ENCODE measurements at places on chromosomes 4 and X.

DNA sequence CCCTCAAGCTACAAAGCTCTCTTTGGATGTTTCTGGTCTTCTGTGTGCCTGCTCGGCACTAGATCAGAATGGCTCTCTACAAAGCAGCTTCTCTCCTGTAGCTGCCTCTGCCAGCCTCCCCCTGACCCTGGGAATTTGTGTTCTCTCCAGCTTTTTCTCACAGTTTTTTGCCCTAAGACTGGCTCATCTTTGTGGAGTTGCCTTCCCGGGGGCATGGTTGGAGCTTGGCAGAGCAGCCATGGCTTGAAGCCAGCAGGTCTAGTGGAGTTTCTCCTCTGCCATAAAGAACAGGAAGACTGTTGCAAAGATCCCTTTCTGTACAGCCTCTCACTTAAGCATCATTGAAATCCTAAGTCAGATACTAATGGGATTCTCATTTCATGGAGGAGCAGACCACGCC, 163.3 kb upstream of the MAMLD1 start:
- DNase-seq, result peak; percentile 25

- DNase-seq, result no peak
These were observed 607.9 kb downstream of the ANKRD50 start for GRCh38 chr4:124104628-124105027.

- DNase-seq, result no peak
These were observed 7.2 kb upstream of the LNX1 start for GRCh38 chr4:53598483-53598882.

DNA sequence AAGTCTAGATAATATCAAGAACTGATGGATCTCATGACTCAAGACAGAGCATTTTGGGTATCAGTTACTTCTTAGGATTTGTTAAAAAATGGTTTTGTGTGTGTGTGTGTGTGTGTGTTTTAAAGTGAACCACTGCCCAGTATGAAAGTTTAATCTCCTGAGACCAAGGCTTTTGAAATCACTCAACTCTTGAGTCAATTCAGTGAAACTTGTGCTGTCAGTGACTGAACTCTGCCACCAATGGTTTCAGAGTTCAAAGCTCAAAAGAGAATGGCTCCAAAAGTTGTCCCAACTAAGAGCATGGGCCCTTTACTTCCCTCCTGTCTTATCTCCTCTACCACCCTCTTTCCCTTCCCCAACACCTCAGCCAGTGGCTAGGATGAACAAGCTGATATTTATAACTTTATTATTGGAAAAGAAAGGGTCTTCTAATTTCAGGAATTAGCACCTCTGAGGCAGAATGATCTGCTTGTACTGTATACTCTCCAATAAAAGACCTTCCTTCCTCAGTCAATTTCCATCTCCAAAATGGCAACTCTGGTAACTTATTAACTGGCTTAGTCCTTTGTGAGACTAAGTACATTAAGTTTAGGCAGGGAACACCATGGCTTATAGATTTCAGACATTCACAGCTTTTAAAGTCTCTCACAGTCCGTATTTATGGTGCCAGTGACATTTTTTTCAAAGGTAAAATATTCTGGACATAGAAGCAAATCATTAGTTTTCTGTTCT, 152.2 kb downstream of the REPS2 start:
- no peak for DNase-seq
